ENCODE measurements at places on chromosomes 16 and 17.

DNA sequence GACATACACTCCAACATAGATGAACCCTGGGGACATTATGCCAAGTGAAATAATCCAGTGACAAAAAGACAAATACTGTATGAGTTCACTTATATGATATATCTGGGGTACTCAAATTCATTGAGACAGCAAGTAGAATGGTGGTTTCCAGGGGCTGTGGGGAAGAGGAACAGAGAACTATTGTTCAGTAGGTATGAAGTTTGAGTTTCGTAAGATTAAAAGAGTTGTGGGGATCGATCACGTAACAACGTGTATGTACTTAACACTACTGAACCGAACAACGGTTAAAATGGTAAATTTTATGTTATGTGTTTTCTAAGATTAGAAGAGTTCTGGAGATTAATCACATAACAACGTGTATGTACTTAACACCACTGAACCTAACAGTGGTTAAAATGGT is 100.8 kb downstream of the HS3ST3A1 start:
- no peak for DNase-seq

- DNase-seq = no peak
Observed at GRCh38 chr17:57253362-57254065, 2.8 kb upstream of the MSI2 start.

DNA sequence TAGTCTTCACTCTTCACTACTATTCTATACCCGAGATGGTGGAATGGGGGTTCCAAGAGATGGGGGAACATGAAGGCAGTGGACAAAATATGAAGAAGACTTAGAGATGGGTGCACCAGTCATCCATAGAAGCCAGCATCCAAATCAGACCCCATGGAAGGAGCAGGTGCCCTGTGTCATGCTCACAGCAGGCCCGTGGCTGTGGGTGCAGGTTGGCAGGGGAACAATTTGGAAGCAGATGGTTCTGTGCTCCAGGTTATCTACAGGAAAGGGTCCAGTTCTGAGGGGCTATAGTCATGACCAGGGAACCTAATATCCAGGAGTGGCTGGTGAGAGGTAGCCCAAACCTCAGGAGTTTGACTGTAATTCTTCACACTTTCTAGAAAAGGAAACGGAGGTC is 9.6 kb upstream of the LPCAT2 start:
- DNase-seq = no peak

DNA sequence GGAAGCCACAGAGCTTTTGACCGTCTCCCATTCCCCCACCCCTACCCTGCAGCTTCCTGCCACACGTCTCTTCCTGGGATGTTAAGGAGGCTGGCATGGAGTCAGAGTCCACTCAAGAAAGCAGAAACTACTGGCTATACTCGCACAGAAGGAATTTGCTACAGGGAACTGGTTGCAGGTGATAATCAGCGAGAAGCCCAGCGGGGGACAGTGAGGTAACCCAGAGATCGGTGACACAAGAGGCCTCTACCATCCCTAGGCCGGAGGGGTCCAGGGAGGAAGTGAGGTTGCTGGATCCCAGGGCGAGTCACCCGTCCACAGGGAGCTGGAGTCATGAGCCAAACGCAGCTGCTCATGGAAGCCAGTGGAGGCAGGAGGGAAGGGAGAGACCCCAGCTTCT is 93.7 kb downstream of the SDK2 start:
- no peak for DNase-seq

- DNase-seq = no peak
Observed at GRCh38 chr17:36529121-36529520, 5.5 kb downstream of the MYO19 start.

- no peak for DNase-seq
Observed at GRCh38 chr16:52597772-52598483, 51.0 kb upstream of the TOX3 start.

DNA sequence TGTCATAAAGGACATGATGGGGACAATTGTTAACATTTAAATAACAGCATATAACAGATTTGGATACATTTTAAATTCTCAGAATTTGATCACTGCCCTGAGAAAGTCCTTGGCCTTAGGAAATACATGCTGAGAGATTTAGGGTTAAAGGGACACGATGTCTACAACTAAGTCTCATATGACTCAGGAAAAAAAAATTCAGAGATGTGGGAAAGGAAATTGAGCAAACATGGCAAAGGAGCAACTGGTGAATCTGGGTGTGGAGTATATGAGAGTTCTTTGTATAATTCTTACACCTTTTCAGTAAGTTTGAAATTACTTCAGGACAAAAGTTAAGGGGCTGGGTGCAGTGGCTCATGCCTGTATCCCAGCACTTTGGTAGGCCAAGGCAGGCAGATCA is 18.2 kb downstream of the MPP3 start:
- DNase-seq = no peak

DNA sequence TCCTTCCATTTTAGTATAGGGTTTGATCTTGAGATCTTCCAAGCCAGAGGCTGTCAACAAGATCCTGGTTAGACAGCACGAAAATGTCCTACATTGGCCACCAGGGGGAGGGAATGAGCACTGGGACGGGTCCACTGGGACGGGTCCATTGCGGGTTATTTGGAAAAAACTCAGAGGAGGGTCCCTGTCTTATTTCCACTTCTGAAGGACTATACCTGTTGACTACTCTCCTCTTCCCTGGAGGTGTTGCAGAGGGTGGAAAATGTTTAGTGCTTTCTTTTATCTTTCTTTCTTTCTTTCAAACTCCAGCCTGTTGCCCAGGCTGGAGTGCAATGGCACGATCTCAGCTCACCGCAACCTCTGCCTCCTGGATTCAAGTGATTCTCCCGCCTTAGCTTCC is 2.5 kb downstream of the TTLL6 start:
- DNase-seq = no peak
